Fibroblast of villous mesenchyme (primary cell): ENCODE measurements at places on chromosomes 7 and 10.

GRCh38 chr10:4437791-4438190, 388.2 kb upstream of the AKR1E2 start:
- DNase-seq, result peak; percentile 45

GRCh38 chr10:119263951-119264617, 56.7 kb downstream of the GRK5 start:
- DNase-seq, result peak; percentile 62

DNA sequence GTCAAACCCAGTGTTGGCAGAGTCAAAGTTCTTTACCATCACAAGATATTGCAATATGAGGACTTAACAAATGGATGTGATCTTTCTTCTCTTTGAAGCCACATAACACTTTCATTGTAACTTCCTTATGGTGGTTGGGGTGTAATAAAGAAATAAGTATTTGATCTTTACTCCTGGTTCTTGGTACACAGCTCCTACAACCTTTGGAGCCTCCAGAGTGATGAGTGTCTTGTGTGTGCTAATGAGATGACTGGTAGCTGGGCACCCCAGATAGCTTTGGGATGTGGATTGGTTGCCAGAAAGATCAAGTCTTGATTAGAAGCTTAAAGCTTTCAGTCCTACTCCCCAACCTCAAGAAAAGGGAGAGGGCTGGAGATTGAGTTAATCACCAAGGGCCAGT, 31.1 kb upstream of the YAE1 start:
- no peak for DNase-seq

DNA sequence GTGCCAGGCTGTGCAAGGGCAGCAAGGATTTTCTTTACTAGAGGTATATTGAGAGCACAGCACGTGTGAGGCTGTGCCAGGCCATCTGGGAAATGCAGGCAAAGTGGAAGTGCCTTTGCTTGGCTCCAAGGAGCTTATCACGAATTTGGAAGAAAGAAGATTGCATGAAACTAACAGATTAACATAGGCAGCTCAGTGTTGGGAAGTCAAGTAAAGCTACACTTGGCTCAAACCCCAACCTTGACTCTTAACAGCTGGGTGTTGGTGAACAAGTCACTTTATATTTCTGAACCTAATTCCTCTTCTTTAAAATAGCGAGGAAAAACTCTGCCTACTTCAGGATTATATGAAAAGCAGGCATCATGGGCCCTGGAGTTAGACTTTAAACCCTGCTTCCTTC, 105.2 kb downstream of the PLCE1 start:
- DNase-seq, result no peak

- no peak for DNase-seq
Observed at GRCh38 chr10:43233601-43234430, 33.0 kb downstream of the RASGEF1A start.

- DNase-seq, result no peak
Observed at GRCh38 chr10:45035673-45036072, 35.0 kb downstream of the ZNF22 start.

DNA sequence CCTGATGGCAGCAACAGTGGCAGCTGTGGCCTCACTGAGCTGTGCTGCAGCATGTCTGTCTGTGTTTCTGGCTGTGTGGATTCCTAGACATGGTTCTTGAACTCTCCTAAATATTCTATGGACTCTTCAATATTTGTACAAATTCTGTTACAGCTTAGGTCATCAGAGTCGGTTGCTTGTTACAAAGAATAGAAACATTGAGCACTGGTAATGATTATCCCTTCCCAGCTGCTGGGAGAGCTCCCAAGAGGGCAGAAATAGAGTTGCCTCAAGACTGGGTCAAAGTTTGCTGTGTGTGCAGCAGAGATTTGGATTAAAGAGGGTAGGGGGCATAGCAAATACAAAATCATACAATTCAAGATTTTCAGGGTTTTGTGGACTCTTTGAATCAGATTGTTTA, 337.1 kb upstream of the AKR1E2 start:
- DNase-seq, result no peak

GRCh38 chr10:100442548-100442947, 20.3 kb upstream of the WNT8B start:
- DNase-seq, result no peak

DNA sequence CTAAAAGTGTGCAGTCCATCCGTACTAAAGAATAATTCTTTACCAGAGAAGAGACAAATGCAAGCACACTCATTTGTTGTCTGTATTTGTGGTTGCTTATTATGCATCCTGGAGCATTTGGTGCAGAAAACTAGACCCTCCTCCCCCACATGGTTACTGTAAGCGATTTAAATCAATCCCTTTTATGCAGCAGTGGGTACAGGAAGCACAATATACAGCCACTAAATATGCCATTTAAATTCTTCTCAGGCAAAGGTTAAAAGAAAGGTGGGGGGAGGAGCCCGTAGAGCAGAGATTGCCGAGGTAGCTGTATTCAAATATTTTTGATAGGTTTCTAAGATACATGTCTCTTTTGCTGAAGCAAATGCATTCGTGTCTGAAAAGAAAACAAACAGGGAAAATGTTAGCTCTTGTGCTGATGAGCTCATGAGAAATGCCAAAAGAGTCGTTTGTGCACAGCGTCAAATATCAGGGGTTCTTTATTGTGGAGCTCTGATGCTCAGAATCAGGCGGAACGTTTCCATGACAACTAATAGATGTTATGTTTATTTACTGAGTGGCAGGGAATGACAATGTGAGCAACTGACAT, 131.3 kb upstream of the NPVF start:
- no peak for DNase-seq

DNA sequence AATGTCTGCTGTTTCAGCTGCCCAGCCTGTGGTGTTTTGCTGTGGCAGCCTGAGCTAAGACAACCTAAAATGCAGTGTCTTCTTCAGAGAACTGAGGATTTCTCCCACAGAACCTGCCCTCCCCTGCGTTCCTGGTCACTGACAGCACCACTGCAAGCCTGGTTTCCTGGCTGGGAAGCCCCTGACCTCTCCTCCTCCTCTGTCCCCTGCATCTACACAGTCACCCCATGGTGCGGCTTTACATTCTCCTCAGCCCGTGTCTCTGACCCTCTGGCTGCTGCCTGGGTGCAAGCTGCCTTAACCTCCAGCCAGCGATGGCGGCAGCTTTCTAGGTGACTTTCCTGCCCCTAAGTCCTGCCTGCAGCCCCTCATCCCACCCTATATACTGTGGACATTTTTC, 337.3 kb upstream of the ZNF32 start:
- no peak for DNase-seq

- no peak for DNase-seq
Observed at GRCh38 chr7:88315522-88315921, 8.8 kb upstream of the STEAP4 start.

DNA sequence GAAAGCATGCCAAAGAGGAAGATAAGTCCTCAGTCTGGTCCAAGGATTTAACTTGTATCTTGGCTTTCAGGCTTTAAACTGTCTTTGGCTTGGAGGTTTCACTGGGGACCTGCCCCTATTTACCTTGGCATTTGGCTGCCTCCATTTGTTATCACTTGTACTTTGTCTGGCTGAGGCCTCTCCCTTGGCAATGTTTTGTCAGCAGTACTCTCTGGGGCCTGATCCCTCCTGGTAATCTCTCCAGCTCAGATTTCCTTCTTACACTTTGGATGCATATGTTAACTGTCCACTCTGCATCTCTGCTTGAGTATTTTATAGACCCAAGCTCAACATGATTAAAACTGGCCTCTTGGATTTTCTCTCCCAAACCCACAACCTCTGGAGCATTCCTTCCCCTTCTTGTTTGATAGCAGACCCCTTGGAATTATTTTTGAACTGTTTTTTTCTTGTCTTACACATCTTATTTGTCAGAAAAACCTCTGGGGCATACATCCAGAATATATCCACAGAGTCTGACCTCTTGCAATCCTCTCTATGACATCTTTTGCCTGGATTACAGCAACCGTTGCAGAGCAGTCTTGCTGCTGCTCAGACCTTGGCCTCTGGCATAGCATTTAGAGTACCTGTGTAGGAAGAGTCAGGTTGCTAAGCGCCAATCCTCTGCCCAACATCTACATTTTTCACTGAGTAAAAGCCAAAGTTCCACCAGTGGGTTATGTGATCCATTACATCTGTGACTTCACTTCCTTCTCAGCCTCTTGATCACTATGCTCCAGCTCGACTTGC, 35.2 kb downstream of the ZNF487 start:
- DNase-seq, result no peak

DNA sequence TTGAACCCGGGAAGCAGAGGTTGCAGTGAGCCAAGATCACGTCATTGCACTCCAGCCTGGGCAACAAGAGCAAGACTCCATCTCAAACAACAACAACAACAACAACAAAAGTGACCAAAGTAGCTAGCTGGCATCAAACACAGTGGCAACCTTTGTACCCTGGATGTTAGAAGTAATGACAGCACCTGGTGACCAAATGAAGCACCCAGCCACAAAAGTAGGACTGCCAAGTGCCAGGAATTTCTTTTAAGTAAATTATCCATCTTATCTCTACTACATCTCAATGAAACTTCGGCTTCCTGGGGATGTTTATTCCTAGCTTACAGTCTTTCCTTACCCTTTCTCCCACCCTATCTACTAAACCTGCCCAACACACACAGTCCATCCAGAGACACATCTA, 18.8 kb downstream of the SRPK2 start:
- DNase-seq, result no peak

DNA sequence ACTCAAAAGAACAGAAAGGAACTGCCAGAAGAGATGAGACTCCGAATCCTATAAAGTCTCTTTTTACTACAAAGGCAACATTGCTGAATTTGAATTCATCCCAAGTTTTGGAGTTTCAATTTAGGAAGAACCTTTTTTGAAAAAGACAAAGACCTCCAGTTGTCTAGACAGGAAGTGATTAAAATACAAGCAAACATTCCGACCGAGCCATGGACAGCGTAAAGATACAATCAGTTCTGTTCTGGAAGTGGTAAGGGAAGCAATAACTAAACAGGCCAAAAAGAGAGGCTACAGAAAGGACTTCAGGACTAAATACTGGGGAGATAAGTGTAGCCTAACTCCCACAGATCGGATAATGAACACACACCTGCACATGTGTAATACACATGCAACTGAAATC, 101.0 kb downstream of the SMURF1 start:
- peak; percentile 56 for DNase-seq

GRCh38 chr7:74290553-74290950, 1.3 kb downstream of the CLIP2 start:
- DNase-seq, result no peak

GRCh38 chr10:50653758-50654157, 30.0 kb upstream of the SGMS1 start:
- no peak for DNase-seq

DNA sequence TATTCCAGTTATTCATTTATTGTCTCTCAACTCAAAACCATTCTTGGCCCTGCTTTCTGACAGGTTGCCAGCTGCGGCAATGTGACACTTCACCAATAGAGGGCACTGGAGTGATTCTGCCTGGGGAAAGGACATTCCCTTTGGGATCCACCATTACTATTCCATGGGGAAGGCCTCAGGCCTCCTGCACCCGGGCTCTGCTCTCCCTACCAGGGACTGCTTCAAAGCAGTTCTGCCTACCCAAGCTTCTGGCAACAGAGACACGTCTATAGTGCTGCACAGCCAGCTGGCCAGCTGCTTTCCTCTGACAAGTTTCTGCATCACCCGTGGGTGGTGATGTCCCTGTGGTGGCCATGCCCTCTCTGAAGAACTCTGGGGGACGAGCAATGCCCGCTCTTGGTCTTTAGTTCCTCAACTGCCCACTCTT, 163.8 kb downstream of the ELMO1 start:
- DNase-seq, result peak; percentile 4

DNA sequence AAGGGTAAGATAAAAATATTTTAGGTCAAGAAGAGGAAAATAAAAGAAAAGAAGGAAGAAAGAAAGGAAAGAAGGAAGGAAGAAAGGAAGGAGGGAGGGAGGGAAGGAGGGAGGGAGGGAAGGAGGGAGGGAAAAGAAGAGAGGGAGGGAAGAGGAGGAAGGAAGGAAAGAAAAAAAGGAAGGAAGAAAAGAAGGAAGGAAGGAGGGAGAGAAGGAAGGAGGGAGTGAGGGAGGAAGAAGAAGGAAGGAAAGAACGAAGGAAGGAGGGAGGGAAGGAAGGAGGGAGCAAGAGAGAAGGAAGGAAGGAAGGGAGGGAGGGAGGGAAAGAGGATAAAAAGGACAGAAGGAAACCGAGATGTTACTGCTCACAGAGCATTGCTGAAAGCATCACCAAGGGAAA, 209.5 kb upstream of the PITRM1 start:
- no peak for DNase-seq

DNA sequence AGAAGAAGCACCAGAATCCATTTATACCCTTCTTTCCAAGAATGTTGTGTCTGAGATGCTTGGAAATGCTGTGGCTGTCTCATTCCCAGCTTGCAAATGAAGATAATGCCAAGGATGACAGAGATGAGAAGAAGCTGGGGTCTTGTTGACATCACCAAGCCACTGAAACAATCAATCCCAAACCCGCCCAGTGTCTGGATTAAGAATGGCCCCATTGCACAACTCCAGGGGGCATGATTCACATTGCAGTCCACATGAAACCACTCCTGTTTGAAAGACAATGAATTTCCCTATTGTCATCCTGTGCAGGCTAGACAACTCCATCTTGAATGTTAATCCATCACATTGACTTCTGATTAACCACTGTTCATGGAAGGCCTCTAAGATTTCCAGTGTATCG, 28.6 kb downstream of the SORBS1 start:
- no peak for DNase-seq

DNA sequence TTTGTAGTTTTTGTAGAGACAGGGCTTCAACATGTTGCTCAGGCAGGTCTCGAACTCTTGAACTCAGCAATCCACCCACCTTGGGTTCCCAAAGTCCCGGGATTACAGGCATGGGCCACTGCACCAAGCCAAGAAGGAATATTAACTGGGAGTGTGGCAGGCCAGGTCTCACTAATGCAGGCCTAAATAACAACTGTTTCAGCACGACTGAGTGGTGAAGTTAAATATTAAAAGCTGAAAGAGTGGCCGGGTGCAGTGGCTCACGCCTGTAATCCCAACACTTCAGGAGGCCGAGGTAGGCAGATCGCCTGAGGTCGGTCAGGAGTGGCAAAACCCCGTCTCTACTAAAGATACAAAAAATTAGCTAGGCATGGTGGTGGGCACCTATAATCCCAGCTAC, 21.1 kb downstream of the CHUK start:
- no peak for DNase-seq

- DNase-seq, result no peak
Observed at GRCh38 chr7:81155654-81156373, 237.0 kb upstream of the SEMA3C start.

DNA sequence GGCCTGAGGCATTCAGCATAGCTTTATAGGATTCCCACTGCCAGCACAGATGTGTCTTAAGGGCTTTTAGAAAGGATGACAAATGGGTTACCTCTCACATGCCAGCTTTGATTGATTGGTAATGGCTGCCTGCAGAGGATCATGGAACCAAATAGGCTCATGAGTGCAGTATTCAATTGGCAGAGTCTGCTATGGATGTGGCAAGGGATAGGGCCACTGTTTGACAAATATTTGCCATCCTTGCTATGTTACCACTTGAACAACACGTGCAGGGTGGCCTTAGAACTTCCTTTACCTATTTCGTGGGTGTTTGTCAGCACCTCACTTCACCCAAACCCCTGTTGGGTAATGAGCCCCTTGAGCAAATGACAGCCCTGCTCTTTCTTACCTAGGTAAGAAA, 139.2 kb downstream of the C10orf105 start:
- no peak for DNase-seq

GRCh38 chr10:80729896-80730295, 192.2 kb downstream of the SH2D4B start:
- no peak for DNase-seq
